Fibroblast of lung (primary cell): ENCODE measurements at places on chromosomes 5 and 9.
A peak's percentile ranks its signal among the peaks of the same experiment; 100 is the strongest.

- no peak for DNase-seq
Observed at GRCh38 chr5:112857866-112858265, 3.2 kb upstream of the SRP19 start.

DNA sequence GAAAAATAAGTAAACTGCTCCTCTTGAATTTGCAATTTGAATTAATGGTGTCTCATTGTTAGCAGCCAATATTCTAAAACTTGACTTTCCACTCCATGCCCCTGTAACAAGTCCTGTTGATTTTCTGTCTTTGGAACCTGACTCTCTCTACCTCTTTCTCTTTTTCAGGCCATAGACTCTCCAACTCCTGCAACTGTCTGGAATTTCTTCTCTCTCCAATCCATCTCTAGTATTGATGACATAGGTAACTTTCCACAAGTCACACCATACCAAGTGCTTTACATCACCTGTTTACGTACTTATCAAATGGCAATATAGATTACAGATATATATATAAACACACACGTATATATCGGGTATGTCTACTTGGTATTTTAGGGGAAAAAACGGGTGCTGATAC lies 923 bp downstream of the C5orf34 start:
- peak; percentile 13 for DNase-seq

GRCh38 chr9:77271023-77271690 lies 93.8 kb downstream of the VPS13A start:
- peak; percentile 2 for DNase-seq

DNA sequence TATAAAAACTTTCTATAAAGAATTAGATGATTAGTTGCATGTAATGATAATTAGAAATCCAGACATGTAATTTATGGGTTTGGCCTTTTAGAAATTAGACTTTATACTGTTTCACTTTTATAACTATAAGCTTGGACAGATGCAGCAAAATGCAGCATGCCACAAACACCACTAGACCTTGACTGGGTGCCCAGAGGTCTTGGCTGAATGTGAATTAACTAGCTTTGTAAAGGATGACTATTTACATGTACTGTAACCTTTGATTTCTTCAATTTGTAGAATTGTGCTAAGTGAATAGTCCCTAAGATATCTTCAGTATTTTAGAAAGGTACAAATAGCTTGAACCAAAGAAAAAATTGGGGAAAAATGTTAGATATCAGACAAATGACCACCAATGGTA lies 2168.1 kb downstream of the MAT2B start:
- no peak for DNase-seq

- DNase-seq = no peak
Observed at GRCh38 chr9:105968811-105969466, 274.6 kb downstream of the TMEM38B start.

GRCh38 chr9:22054076-22054475 lies 45.0 kb upstream of the CDKN2B start:
- no peak for DNase-seq

GRCh38 chr5:10162468-10162867 lies 87.2 kb downstream of the ATPSCKMT start:
- no peak for DNase-seq

DNA sequence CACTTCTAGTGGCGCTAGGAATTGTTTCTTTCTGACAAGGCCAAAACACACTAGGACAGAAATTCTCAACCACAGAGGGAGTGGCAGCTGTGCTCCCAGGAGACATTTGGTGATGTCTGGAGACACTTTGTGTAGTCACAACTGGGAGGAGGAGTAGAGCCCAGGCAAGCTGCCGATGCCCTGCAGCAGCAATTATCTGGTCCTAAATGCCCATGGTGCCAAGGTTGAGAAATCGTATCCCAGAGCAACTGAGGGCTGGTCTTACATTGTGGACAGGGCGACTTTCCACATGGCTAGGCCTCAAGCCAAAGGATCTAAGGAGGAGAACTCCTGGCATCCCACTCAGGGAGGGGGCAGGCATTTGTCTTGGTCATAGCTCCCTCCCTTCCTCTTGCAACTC lies 259.9 kb downstream of the GADD45G start:
- DNase-seq = no peak

DNA sequence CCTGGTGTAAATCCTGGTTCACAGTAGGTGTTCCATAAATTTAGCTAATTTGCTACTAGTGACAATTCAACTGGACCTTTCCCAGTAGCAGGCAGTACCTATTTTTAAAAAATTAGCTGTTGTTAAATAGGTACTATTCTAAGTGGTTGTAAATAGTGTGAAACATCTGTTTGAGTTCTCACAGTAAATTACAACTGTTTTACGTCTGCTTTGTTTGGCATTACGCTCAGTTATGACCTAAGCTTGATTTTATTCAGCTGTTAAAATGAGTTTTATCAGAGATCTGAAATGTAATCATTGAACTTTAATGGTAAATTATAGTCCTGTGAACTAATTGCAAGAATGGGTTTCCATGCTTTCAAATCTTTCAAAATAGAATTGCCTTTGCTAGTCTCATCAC lies 93.9 kb downstream of the GPBP1 start:
- peak; percentile 35 for DNase-seq

DNA sequence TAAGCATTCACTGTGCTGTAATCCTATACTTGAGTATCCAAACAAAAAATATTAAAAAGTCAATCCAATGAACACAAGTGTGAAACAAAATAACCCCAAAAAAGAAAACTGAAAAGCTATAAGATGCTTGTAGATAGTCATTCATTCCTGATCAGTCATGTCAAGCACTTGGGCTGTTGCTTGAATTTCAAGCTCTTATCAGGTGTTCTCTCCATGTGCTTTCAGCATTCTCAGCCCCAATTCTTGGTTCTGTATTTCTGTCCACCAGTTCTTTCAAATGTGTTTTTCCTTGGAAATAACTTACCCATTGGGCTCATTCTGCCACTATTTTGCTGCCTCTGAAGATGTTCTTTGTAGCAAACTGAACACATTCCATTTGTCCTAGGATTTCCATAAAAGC lies 4.7 kb downstream of the ZFAND5 start:
- DNase-seq = no peak

DNA sequence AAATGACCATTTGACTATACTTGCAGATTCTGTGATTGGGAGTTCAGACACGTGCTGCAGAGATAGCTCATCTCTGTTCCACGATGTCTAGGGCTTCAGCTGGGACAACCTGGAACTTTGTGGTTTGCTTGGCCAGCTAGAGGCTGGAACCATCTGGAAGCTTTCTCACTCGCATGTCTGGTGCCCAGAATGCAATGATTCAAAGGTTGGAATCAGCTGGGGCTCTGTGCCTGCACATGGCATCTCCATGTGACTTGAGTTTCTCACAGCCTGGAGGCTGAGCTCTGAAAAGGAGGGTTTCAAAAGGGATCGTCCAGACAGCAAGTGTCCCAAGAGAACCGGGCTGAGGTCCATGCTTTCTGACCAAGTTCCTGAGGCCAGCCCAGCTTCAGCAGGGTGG lies 465.2 kb downstream of the GADD45G start:
- no peak for DNase-seq

DNA sequence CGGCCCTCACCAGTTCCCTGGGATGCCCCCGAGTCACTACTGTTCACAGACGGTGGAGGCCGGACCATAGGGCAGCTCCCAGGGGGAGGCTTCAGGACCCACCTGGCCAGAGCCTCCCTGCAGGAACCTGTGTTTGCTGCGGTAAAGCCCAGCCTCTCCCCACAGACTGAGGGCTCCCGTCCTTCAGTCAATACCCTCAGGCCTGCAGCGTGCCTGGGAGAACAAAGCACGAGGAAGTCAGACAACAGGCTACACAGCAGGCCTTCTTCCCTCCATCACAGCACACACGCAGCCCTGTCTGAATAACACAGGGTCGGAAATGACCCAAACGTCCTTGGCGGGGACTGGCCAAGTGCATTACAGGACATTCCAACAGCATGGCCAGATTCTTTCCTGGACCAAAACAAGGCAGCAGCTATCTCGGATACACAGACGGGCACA lies 34.4 kb downstream of the COL23A1 start:
- no peak for DNase-seq

GRCh38 chr9:1726993-1727759 lies 288.0 kb upstream of the SMARCA2 start:
- DNase-seq = no peak

- DNase-seq = no peak
Observed at GRCh38 chr5:152151940-152152339, 227.3 kb upstream of the GLRA1 start.

DNA sequence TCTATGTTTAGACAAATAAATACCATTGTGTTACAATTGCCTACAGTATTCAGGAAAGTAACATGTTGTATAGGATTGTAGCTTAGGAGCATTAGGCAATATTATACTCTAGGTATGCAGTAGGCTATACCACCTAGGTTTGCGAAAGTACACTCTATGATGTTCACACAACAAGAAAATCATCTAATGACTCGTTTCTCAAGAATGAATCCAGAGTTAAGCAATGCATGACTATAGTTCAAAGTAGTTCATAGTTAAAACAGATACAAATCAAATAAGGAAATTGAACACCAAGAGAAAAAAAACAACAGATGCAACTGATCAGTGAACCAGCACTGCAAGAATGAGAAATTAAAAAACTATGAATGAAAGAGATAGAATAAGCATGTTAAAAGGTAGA lies 27.6 kb upstream of the ABLIM3 start:
- DNase-seq = peak; percentile 72

- peak; percentile 71 for DNase-seq
Observed at GRCh38 chr5:1125030-1125357, 13.1 kb upstream of the SLC12A7 start.

DNA sequence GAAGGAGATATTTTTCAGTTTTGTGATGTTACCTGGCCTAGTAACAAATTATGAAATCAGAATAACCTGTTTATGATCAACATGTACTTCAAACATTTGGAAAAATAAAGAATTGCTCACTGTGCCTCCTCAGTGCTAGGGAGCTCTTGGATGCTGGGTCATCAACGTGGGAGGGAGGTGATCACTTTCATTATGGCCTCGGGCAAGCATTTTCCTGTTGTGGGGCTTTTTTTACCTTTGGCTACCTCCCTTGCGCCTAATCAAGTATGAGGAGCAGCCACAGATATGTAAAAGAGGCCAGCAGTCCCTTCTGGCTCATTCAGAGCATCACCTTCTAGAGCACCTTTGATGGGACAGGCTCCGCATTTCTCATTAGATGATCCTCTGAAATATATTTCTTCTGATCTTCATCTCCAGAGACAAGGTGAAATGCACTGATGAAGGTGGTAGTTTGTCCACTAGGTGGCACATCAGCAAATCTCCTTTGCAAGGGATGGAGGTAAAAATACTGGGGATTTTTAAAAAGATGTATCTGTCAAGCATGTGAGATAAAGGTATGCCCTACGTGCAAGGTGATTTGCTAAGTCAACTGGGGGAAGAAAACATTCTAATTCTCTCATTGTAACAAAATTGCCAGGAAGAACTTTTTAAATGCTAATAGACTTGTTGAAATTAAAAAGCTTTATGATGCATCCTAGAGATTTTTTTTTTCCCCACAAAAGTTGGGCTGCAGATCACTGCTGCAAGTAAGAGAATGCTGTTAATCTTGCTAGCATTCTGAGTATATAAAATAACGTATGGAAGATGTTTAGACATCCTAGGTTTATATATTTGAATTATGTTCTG lies 218.2 kb downstream of the MAST4 start:
- DNase-seq = peak; percentile 34

DNA sequence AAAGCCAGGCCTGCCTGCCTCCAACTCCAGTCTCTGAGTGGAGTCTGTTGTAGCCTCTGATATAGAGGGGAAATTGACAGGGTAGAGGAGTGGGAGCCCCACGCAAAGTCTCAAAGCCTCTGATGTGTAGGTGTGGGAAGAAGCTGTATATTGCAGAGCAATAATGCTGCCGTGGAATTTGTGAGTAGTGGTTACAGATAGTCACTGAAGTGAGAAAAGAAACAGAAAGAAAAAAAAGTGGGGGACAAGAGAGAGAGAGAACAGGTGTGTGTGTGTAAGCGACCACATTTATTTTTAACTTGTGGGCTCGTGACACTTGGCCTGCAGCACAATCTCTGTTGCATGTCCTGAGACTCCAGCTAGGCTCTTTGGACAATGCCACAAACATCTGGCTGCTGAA lies 227.8 kb downstream of the NSG2 start:
- DNase-seq = no peak

DNA sequence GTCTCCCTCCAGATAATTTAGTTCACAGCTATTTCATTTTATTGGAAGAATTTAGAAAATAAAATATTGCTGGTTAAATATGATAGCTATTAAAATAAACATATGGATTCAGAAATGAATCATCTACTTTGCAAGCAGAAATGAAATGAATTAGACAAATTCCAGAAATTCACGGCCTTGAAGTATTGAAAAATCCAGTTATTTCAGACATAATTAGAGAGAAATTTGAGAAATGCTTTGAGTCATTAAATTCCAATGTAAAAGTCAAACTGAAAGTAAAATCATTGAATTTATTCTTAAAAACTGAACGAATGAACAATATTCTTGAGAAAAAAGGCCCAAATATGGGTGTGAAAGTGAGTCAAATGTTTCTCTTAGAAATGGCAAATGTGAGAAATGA lies 632.6 kb upstream of the EDIL3 start:
- peak; percentile 45 for DNase-seq

DNA sequence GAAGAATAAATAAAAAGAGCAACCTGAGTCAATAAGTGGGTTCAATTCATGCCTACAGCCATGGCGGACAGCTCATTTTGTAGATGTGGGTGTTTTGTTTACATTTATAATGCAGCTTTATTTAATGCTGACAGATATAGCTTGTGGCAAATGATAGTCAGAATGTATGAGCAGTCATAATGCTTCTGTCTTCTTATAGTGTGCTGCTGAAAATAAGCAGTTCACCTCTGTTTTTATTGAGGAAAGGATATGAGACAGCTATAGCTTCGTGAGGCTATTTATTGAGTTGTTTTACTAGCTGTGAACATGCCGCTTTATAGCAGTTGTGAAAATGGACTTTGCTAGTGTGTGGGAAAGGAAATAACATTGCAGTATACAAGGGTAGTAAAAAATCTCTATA lies 147.4 kb downstream of the PBX3 start:
- no peak for DNase-seq

GRCh38 chr9:131273146-131273855 lies 3.0 kb downstream of the FAM78A start:
- no peak for DNase-seq

GRCh38 chr5:135269931-135270421 lies 129.1 kb downstream of the MACROH2A1 start:
- peak; percentile 67 for DNase-seq

DNA sequence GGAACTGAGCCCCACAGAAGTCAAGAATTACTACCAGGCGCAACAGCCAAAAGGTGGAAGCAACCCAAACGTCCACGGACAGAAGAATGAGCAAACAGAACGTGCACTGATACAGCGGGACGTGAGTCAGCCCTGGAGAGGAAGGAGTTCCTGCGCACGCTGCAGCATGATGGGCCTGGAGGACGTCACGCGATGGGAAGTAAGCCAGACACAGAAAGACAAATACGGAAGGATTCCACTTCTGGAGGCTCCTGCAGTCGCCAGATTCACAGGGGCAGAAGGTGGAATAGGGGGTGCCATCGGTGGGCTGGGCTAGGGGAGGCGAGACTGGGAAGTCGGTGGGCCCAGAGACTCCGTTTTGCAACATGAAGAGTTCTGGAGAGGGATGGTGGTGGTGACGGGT lies 80.3 kb upstream of the PHYKPL start:
- no peak for DNase-seq

- DNase-seq = no peak
Observed at GRCh38 chr5:178325311-178325678, 92.7 kb upstream of the PHYKPL start.

GRCh38 chr5:135031813-135032694 lies 2.0 kb downstream of the PITX1 start:
- DNase-seq = peak; percentile 36

- peak; percentile 88 for DNase-seq
Observed at GRCh38 chr9:86434039-86434726, 80.0 kb upstream of the TUT7 start.

GRCh38 chr5:168747987-168748777 lies 169.0 kb upstream of the PANK3 start:
- DNase-seq = no peak
